Smooth muscle cell of the brain vasculature (primary cell): ENCODE measurements at places on chromosomes 3 and 15.

DNA sequence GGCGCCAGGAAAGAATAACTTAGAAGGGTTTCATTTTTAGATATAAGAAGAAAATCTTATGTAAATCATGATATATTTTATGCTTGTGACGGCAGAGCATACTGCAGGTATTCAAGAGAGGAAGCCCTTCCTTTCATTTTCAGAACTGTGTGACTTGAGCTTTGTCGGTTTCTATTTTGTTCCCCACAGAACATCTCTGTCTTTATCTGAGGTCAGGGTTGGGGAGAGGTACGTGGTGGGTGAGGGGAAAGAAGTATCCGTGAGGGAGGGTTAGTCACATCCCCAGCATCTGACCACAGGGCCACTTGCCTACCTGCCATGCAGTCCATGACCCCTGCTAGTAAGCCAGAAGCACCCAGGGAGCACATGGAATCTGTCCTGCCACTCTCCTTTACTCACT is 126.5 kb downstream of the DGKG start:
- DNase-seq, result no peak

DNA sequence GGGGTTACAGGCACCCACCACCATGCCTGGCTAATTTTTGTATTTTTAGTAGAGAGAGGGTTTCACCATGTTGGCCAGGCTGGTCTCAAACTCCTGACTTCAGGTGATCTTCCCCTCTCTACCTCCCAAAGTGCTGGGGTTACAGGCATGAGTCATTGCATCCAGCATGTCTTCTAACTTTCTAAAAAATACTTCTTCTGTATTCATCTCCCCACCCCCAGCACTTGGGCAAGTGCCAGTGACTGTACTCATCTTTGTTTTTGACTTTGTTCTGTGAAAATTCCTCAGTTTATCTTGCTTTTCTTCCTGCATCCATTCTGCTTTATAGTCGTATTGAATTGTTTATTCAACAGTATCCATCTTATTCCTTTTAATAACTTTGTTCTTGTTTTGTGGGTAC is 47.6 kb downstream of the ARIH1 start:
- DNase-seq, result peak; percentile 4

GRCh38 chr15:70055601-70056051 is 42.1 kb downstream of the TLE3 start:
- no peak for DNase-seq

DNA sequence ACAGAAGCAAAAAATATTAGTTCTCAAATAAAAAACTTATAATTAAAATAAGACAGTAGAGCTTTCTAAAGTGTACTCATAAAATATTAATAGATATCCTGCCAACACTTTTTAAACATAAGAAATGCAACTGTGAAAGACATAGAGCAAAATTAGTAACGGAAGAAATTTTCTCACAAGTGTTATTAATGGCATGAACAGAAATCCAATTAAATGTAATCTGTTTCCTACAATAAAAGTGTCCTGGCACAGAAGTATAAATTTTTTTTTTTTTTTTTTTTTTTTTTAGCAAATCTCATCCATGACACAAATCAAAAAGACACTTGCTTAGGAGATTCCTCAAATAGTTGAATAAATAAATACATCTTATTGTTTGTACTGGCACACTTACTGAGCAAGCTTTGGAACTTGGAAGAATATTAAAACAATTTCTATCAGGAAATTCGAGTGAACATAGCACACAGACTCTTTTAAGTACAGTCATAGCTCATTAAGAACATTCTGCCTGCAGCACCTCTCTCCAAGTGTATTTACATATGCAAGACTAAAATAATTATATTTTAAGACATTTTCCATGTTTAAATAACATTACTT is 227.2 kb upstream of the ROBO2 start:
- no peak for DNase-seq

DNA sequence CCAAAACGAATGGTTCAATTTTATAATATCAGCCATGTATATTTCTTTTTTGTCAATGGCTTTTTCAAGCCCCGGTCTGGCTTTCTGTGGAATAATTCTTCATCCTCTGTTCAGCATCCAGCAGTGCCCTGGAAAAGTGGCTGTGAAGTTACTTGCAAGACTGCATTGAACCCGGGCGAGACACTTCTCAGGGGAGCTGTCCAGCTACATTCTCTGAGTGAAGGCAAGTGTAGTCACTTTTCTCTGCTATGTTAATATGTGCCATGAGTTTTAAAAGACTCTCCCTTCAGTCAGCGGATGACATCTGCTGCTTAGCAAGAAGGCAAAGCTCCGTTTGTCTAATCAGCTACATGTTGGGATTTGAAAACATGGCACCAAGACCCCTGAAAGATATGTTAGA is 81.3 kb upstream of the RGMA start:
- no peak for DNase-seq
